Stimulated activated CD8-positive, alpha-beta memory T cell treated with anti-CD3 and anti-CD28 coated beads, Interleukin-15, amount 100 ng/mL, for 48 hours (primary cell): ENCODE measurements at places on chromosomes 5 and 9.
A peak's percentile ranks its signal among the peaks of the same experiment; 100 is the strongest.

- DNase-seq, result no peak
Observed at GRCh38 chr5:110256298-110256697, 470.2 kb downstream of the TMEM232 start.

DNA sequence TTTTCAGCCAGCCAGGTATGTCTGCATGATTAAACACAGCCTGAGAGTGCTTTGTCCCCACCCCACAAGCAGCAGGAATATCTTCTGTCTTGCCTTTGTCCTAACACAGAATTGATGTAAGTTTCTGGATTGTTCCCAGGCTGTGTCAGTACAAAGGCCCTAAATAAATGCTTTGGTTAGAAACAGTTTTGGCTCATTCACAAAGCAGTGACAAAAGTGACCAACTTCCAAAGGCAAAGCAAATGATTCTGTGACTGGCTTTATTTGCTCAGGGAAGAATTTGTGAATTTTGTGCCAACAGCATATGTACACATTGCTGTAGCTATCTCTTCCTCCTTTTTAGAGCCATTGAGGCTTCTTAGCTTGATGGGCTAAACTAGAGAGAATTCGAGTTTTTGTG is 133.7 kb downstream of the PLPPR1 start:
- DNase-seq, result no peak

DNA sequence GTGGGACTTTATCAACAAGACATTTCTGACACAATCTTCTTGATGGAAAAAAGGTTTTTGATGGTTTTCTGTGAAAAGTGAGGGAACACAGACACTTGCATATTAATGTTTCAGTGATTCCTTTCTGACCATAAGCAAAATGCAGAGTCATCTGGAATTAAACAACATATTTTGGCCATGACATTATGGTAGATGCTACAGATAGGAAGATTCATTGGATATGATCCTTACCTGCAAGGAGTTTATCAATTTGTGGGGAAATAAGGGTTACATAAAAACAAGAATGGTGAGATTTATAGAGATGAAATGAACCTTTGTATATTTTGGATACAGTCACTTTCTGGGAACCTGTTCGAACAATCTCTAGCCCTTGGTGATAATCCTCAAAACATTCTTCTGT is 155.3 kb upstream of the GNA14 start:
- no peak for DNase-seq

DNA sequence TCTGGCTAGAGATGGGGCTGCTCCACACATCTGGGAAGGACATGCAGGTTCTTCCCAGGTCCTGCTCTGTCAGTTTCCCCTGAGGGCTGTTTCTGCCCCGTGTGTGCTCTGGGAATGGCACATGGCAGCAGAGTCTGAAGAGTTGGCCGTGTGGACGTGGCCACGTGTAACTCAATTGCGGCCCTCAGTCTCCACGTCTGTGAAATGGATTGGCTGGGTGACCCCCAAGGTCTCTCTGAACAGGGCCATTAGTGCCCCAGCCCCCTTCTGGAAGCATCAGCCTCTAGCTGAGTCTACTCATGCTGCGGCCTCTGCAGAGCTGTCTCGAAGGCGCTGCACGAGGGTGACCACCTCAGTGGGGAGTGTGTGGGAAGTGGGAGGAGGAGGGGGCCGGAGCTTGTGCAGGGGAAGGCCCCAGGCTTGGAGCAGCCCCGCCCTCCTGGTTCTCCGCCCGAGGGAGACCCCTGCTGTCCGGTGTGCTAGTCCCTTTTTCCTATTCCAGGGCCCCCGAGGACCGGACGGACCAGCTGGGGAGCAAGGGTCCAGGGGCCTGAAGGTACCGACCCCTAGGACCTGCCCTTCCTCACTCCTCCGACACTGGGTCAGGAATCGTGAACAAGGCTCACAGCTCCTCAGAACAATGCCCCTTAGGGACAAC is 58.9 kb upstream of the ORM1 start:
- DNase-seq, result no peak

DNA sequence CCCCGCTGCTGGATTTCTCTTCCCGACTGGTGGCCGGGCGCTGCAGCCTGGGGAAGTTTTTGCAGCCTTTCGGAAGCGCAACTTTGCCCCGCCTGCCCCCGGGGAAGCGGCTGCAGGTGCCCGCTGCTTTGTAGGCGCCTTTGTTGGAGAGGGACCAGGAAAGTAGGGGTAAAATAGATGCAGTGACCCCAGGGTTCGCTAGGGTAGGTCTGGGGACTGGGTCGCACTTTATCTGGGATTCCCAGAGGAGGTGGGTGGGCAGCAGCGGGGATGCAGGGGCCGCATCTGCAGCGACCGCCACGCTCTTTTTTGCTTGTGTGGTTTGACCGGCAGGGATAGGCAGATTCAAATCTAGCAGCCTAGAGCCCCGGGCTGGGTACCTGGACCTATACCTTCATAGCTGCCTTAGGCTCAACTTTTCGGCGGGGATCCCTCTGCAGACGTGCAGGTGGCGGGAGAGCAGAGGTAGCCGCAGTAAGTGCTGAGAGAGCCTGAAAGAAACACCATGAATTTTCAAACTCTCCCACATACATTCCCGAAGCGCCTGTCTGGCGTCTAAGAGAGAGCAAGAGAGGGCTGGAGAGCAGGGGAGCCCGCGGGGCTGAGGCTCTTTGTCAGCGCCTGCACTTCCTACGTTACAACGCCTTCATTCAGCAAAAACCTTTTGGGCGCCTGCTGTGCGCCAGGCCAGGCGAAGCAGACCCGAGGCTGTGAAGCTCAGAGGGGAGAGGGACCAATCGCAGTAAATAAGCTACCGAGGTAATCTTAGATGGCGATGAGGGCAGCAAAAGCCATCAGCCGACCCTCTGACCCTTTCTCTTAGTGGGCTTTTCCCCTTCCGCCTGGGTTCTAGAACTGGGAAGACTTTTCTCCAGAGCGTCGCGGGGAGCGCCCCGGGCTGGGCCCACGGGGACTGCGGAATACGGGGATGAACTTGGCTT is 642 bp downstream of the SV2C start:
- no peak for DNase-seq

- no peak for DNase-seq
Observed at GRCh38 chr9:69363191-69363590, 38.2 kb downstream of the ENTREP1 start.

DNA sequence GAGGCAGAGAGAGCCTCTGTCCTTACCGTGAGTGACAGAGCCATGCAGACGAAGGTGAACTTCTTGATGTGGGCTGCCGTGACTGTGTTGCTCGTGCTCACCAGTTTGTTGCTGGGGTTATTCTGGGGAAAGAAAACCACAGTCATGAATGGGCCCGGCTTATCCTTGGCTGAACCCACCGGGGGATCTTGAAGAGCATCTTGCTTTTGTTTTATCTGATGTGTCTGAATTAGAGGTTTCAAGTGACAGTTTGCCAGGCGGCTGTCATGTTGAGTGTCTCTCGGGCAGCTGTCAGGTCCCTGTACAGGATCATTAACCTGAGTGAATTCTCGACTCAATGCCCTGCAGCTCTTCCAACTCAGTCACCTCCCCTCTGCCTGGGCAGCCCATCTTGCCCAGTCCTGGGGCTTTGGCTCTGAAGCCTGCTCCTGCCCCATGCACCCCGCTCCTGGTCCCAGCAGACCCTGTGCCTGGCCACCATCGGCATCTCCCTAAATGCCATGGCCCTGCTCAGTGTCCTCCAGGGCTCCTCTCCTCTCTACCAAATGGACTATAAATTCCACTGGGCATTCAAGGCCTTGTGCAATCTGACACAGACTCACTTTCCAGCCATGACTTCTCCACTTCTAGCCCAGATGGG is 77.4 kb downstream of the OTULIN start:
- DNase-seq, result no peak

- no peak for DNase-seq
Observed at GRCh38 chr5:149040421-149040820, 22.4 kb downstream of the SH3TC2 start.

- no peak for DNase-seq
Observed at GRCh38 chr5:5467737-5468136, 45.3 kb downstream of the ICE1 start.

GRCh38 chr9:110638381-110638954 is 30.1 kb upstream of the MUSK start:
- DNase-seq, result no peak

DNA sequence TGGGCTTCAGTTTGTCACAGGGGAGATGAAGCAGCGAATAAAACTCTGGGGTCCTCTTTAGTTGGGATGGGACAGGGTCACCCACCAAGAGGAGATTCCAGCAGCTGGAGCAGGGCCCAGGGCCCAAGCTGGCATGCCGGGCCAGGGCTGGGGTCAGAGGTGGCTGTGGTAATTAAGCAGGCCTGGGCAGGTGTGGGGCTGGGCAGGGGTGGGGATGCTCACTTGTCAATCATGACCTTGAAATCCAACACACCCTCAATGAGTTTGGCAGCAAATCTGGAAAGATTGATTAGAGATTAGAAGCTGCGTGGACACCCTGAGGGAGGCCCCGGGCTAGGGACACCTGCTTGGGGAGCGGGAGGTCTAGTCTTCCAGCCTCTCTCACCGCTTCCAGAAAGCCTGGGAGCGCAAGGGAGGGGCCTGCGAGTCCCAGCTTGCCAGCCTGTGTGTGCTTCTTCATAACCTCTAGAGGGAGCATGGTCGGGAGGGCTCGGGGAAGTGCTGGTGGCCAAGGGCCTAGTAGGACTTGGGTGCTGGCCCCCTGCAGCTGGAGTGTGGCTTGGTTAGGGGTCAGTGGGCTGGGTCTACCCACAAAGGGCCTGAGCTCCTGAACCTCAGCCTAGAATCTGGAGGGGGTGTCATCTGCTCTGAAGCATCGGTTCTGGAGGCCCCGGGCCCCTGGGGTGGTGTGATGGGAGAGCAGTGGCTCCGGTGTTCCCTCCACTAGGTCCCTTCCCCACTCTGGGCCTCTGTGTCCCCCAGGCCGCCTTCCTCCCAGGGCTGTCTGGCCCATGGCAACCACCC is 7.6 kb downstream of the CRAT start:
- DNase-seq, result no peak

- no peak for DNase-seq
Observed at GRCh38 chr9:137026828-137027227, 1.2 kb downstream of the ABCA2 start.

DNA sequence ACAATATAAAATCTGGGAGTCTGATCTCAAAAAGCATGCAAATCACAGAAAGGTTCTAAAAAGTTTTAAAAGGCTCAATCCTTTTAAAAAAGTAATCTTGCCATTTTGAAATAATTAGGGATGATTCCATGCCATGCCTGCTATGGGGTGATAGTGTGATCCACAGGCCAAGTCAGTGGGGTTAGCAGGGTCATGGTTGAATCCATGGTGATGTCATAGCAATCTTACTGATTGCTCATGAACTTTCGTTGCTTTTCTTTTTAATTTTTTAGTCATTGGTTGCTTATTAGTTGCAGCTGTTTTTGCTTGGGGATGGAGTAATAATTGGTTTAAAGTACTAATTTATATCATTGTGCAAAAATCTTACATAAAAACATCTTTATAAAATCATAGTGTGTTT is 485.0 kb downstream of the ENC1 start:
- no peak for DNase-seq

- DNase-seq, result no peak
Observed at GRCh38 chr9:18673179-18673578, 199.2 kb downstream of the ADAMTSL1 start.

- no peak for DNase-seq
Observed at GRCh38 chr5:154727361-154727760, 27.8 kb upstream of the LARP1 start.

GRCh38 chr5:17089690-17090089 is 127.7 kb upstream of the BASP1 start:
- DNase-seq, result no peak

- no peak for DNase-seq
Observed at GRCh38 chr9:99004717-99005460, 61.2 kb downstream of the COL15A1 start.

DNA sequence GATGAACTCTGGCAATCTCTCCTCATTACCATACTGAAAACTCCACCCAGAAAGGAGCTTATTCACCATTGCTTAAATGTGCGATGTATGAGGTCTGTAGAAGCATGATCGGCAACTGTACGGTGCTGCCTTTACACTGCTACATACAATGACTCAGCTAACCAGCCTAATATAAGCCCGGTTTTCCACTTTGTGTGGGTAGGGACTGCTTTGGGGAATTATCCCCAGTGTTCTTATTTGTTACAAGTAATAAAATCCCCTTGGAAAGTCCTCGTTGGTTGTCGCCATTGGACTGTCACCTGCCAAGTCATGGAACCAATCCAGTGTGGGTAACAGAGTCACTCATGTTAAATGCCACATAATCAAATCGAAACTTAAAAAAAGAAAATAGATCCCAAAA is 23.5 kb upstream of the TENT2 start:
- no peak for DNase-seq

- no peak for DNase-seq
Observed at GRCh38 chr5:56476487-56476856, 243.3 kb upstream of the ANKRD55 start.

- no peak for DNase-seq
Observed at GRCh38 chr9:38031594-38031993, 37.4 kb downstream of the SHB start.

DNA sequence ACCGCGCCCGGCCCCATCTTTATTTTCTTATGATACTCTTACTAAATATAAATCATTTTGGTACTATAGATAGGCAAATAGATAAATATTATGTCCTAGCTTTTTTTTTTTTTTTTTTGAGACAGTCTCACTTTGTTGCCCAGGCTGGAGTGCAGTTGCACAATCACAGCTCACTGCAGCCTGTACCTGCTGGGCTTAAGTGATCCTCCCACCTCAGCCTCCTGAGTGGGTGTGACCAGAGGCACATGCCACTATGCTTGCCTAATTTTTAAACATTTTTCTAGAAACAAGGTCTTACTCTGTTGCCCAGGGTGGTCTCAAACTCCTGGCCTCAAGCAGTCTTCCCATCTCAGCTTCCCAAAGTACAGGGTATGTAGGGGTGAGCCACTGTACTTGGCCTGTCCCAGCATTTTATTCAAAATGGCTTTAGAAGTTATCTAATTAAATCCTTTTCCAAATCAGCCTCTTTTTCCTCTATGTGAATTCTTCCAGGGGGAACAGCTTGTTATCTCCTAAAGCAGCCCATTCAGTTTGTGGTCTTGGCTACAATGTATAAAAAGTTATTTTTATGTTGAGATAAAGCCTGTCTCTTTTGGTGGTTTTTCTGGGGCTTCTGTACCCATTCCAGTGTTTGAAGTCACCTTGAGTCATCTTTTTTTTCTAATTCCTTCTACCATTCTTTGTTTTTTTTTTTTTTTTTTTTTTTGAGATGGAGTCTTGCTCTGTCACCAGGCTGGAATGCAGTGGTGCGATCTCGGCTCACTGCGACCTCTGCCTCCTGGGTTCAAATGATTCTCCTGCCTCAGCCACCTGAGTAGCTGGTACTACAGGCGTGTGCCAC is 12.1 kb downstream of the MELK start:
- DNase-seq, result no peak

DNA sequence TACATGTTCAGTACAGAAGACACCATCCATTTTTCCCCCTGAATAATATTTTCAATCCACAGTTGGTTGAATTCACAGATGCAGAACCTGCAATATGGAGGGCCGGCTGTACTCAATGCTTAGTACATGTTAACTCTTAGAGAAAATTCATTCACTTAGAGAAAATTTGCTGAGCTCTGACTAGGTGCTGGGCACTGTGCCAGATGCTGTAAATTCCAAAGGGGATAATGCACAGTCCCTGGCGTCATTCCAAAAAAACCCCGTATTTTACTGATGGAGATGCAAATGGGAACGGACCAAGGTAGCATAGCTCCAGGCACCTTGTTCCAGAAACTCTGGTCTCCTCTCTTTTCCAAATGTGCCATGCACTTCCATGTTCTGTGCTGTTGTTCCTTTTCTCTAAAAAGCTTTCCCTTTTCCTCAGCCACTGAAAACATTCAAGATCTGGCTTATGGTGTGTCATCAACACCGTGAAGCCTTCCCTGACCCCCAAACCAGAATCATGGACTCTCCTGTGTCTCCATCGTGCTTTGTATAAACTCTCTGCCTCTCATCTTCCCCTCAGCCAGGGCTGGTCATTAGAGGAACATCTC is 55.7 kb upstream of the COL15A1 start:
- no peak for DNase-seq

- DNase-seq, result peak; percentile 39
Observed at GRCh38 chr5:142770650-142771609, 753 bp downstream of the ARHGAP26 start.
